Activated T-helper 1 cell treated with anti-CD3 and anti-CD28 coated beads, Interleukin-12 subunit alpha, Interleukin-12 subunit beta, Interleukin-2, Interleukin-4 antibody, amounts not matched to agents 30 ng/mL and 10 ng/mL and 1 ng/mL, durations not matched to agents 14 hours and 24 hours and 36 hours (primary cell): ENCODE measurements at places on chromosomes 2 and 18. TPM values are rescaled to one million over a fixed set of nuclear protein-coding genes. Genes with fewer than 3 reads are reported as not detected.

- H3K36me3 ChIP-seq, result no peaks in the 10 kb centered on the region
- H3K27me3 ChIP-seq, result peaks cover 1% of the 10 kb centered on the region
- peaks cover 10% of the 10 kb centered on the region for H3K4me1 ChIP-seq
- H3K27ac ChIP-seq, result no peak overlapping the region
- DNase-seq, result no peak
- H3K4me3 ChIP-seq, result no peak overlapping the region
Measured at GRCh38 chr2:101238930-101239759, 13.5 kb upstream of the CNOT11 start.

DNA sequence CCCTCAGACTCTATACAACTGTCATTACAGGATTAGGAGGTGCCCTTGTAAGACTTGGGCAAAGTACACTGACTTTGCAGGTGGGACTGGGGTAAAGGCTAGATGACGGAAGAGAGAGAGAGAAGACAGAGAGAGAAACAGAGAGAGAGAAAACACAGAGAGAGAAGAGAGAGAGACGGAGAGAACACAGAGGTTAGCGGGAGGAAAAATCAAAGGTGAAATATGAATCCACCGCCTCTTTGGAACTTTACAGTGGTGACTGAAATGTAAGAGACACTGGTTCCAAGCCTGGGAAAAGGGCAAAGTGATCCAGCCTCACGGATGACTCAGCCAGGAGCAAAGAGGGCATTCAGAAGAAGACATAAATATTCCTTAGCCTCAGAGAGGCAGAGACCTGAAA, 25.1 kb upstream of the CAB39 start:
- no peak for DNase-seq
- no peak overlapping the region for H3K27ac ChIP-seq
- no peak overlapping the region for H3K4me3 ChIP-seq
- no peaks in the 10 kb centered on the region for H3K36me3 ChIP-seq
- H3K4me1 ChIP-seq, result peaks cover 40% of the 10 kb centered on the region

DNA sequence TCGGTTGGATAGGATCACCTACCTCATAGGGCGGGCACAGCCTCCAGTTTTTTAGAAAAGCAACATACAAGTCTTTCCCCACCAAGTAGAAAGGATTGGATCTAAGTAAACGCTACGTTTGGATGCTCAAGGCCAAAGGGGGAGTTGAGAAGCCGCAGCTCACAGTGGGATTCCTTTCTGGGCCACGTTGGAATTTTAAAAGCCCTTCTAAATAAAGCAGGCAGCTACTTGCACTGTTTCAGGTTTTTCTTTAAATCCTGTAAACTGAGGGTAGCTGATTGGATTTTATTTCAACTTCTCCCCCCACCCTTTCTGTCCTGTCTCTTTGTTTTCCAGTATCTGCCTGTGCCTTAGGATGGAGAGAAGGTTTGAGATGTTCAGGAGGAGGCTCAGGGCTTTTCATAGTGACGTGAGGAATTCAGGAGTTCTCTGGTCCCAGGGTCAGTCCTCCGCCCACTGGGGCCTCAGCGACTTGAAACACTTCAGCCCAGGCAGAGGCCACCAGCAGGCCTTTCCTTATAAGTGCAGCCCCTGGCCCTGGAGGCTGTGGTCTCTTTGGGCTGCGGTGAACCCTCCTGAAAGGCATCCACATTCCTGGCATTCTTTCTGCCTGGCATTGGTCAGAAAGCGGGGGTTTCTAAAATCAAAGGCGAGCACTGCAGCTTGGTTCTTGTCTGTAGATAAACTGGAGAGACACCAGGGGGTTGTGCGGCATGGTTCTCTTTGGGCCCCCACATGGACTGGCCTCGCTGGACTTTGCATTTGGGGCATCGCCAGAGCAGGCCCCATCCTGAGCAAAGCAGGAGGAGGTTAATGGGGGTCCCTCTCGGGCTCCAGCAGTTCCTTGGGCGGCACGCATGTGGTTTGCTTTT, 44.5 kb downstream of the SH3BP4 start:
- H3K27me3 ChIP-seq, result peaks cover 7% of the 10 kb centered on the region
- H3K4me1 ChIP-seq, result no peaks in the 10 kb centered on the region
- H3K27ac ChIP-seq, result no peak overlapping the region
- H3K36me3 ChIP-seq, result no peaks in the 10 kb centered on the region
- no peak for DNase-seq
- no peak overlapping the region for H3K4me3 ChIP-seq

GRCh38 chr2:102782933-102783332, 21.1 kb downstream of the TMEM182 start:
- H3K4me3 ChIP-seq, result no peak overlapping the region
- no peaks in the 10 kb centered on the region for H3K27me3 ChIP-seq
- DNase-seq, result no peak
- no peak overlapping the region for H3K27ac ChIP-seq
- no peaks in the 10 kb centered on the region for H3K4me1 ChIP-seq

DNA sequence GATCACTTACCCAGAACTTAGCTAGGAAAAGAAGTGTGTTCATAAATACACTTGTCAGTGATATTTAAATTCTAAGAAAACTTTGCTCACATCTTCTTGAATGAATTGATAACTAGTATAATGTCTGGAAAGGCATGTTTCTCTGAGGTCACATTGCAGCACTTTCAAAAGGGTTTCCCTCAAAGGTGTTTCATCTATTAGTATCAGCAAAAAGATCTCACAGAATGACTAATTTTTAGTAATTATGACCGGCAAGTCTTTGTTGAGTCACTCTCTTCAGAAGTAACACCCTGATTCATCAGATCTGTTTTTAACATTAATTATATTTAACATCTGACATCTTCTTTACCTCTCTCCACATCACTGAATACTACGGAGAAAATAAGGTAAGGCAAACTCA, 222.3 kb downstream of the IKZF2 start:
- no peaks in the 10 kb centered on the region for H3K36me3 ChIP-seq
- no peaks in the 10 kb centered on the region for H3K4me1 ChIP-seq
- no peak for DNase-seq
- H3K4me3 ChIP-seq, result no peak overlapping the region

- no peaks in the 10 kb centered on the region for H3K4me1 ChIP-seq
- DNase-seq, result no peak
- no peak overlapping the region for H3K27ac ChIP-seq
Measured at GRCh38 chr2:168683996-168684395, 118.4 kb upstream of the NOSTRIN start.

DNA sequence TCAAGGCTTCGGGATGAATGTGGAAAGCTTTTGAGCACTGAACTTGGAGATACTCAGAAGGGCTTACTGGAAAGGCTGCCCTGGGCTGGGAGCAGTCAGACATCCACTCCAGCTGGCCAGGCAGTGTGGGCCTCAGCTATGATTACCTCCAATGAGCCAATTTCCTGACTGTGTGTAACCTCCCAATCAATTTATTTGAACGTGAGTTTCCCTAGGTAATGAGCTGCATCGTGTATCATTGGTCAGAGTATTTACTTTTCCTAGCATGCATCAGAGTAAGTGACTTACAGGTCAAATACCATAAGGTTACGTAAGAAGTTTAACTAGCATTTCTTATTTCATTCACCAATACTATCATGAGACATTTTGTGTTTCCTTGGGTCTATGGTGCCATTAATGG, 11.0 kb upstream of the CTAGE1 start:
- no peak overlapping the region for H3K27ac ChIP-seq
- H3K27me3 ChIP-seq, result no peaks in the 10 kb centered on the region
- H3K4me1 ChIP-seq, result no peaks in the 10 kb centered on the region
- DNase-seq, result no peak
- H3K36me3 ChIP-seq, result no peaks in the 10 kb centered on the region

DNA sequence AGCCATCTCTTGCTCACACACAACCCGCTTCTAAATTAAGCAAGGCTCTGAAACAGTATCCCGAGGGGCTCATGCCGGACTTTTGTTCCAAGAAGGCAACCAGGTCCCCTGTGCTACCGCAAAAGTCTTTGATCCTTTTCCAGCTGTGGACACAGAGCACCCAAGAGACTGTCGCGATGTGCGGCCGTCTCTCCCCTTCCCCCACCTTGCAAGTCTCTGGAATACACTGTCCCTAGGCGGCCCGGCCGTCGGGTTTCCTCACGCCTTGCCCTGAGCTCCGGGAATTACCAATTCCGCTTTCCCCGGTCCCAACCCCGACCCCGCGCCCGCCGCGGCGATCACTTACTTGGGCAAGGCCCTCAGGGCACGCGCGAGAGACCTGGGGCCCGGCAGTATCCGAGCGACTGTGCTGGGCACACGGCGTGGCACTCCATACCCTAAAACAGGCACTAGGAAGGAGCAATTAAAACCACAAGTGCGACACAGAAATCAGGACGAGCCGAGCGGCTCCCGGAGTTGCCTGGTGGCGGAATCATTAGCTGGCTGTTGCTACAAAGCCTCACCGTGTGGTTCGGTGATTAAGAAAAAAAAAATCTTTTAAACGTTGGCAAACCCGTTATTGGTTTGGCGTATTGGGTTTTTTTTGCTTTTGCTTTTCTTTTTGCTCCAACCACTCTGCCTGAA, 2.2 kb upstream of the DLX1 start:
- H3K4me3 ChIP-seq, result peak overlapping the region; percentile 67
- no peak for DNase-seq
- peaks cover 1% of the 10 kb centered on the region for H3K36me3 ChIP-seq
- peaks cover 43% of the 10 kb centered on the region for H3K4me1 ChIP-seq

Gene BUB1
- total RNA-seq, result 56.1 and 61.9 TPM in 2 replicates

Gene TMEM178A
- not detected in 2 replicates for total RNA-seq
